ENCODE measurements at places on chromosomes 6 and 20.

GRCh38 chr6:3363296-3364025, 93.4 kb downstream of the SLC22A23 start:
- DNase-seq, result no peak

DNA sequence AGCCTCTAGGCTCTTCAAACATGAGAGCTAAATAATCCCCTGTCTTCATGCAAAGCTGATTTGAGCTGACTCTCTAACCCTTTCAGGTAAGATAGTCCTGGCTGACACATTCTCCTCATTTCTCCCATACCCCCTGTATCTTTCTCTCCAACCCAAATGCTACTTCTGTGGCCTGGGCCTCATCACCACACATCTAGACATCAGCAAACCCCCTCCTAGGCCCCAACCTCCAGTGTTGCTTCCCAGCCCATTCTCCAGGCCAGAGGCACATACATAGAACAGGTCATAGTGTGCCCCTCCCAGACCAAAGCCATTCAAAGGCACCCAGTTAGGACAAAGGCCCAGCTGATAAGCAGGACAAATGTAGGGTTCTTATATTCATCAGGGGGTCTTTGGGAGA, 84.9 kb downstream of the ANKRD60 start:
- no peak for DNase-seq

- DNase-seq, result no peak
These were observed at the start of gene SNX9 for GRCh38 chr6:157823001-157823527. SNX9 (plus strand) TSS chr6:157823246; CDS start chr6:157823435, 189 bp downstream.

DNA sequence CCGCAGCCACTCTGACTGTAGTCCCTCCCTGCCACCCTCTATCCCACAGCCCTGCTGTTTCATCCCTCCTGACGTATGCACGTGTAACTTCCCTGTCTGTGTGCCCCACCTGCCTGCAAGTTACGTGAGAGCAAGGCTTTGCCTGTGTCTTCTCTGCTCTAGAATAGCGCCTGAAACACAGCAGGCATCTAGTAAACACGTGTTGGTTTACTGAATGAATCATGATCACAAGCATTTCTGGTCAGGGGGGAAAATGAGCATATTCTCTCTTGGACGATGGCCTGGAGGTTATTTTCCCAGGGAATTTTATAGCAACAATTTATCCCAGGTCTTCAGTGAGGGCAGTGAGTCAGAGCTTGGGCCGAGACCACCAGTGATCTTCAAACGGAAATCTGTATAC, 38.3 kb downstream of the PSMG4 start:
- no peak for DNase-seq
